ENCODE measurements at places on chromosomes 3 and 15. TPM values are rescaled to one million over a fixed set of nuclear protein-coding genes. Genes with fewer than 3 reads are reported as not detected.

LRRC2 gene
- 13.0 TPM for total RNA-seq

DNA sequence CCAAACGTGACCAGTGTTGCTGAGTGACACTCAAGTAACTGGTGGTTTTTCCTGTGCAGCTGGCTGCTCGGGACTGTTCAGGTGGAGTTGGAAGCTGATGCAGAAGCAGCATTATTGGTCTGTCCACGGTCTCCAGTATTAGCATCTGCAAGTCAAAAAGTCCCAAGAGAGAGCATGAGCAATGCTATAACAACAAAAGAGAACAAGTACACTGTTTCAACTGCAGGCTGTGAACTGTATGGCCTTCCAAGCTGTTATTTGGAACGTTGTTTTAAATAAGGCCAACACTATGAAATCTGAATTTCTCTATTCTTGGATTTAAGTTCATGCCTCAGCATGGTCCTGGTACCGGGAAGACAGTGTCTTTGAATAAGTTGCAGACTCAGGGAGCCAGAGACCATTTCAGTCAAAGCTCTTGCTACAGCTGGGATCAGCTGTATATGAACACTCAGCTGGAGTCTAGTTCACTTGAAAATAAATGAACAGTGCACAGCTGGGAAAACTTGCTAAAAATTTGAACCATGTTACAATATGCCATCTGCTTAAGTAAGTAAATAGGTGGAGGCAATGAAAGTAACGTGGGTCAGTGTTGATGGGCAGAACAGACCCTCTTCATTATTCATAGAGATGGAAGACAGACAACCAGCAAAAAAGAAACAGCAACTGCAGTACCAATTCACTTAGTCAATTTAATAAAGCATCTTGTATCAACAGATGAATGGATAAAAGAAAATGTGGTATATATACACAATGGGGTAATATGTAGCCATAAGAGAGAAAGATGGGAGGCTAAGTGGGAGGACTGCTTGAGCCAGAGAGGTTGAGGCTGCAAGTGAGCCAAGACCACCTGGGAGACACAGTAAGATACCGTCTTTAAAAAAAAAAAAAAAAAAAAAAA, 45.1 kb downstream of the NR1I2 start:
- DNase-seq: peak; percentile 27

GRCh38 chr15:91249591-91249990, 149.5 kb downstream of the SV2B start:
- no peak for DNase-seq

MESP1 gene
- total RNA-seq: 0.31 TPM
